GDM1 (cell line): ENCODE measurements at places on chromosomes 4 and X.
A peak's percentile ranks its signal among the peaks of the same experiment; 100 is the strongest.

GRCh38 chrX:65587616-65588526 is 53.3 kb upstream of the LAS1L start:
- peak; percentile 79 for DNase-seq

DNA sequence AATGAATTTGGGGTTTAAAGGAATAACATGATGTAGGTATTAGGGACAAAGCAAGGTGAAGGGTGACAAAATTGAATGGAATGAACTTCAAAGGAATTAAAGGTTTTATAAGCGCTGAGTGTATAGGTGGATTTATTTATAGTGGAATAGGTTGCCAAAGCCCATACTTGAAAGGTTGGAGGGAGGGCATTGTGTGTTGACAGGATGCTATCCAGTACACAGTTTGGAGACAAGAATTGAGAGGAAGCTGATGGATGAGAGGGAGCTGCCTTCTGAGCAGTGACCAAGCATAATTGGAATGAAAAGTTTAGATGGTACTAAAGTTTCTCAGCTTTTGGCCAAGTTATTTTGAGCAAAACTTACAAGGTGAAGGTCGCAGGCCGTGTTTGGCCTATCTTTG is 52.6 kb upstream of the RAB33B start:
- peak; percentile 1 for DNase-seq

GRCh38 chrX:143058120-143058519 is 32.4 kb downstream of the SPANXN4 start:
- DNase-seq, result no peak

- DNase-seq, result peak; percentile 33
These were observed 738.7 kb upstream of the NDST4 start for GRCh38 chr4:115851918-115852766.

DNA sequence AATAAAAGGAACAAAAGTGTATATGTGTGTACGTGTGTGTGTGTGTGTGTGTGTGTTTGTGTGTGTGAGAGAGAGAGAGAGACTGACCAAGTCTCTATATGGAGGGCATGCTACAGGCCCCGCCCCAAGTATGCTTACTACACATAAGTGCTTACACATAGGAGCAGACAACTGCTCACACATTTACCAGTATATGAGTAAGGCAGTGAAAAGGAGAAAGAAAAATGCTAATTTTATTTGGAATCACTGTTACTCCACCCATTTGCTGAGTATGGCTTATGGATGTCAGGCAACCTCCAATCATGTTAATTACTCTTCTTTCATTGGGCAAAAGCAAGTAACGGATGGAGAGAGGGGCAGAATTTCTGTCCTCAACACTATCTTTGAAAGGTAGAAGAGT is 107.6 kb upstream of the STK26 start:
- no peak for DNase-seq

- DNase-seq, result no peak
These were observed 28.3 kb downstream of the AGTR2 start for GRCh38 chrX:116198810-116199209.
